AG04450 (cell line): ENCODE measurements at places on chromosomes 3 and 15. TPM values are rescaled to one million over a fixed set of nuclear protein-coding genes. Genes with fewer than 3 reads are reported as not detected.

DNA sequence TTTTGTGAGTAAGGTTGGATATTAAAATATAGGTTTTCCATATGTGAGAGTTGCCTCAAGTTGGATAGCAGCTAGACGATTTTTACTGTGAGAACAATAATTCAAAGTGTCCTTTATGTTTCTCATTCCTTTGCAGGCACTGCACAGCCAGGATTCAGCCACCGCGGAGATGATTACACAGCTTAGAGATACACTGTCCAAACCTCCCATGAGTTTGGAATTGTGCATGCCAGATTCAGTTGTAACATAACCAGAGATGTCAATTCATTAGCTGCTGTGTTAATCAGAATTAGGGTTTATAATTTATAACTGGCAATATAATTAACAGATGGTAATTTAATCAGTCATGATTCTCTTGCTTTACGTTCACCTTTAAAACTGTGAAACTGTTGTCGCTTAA is 132.3 kb downstream of the GABRB3 start:
- DNase-seq = no peak

DNA sequence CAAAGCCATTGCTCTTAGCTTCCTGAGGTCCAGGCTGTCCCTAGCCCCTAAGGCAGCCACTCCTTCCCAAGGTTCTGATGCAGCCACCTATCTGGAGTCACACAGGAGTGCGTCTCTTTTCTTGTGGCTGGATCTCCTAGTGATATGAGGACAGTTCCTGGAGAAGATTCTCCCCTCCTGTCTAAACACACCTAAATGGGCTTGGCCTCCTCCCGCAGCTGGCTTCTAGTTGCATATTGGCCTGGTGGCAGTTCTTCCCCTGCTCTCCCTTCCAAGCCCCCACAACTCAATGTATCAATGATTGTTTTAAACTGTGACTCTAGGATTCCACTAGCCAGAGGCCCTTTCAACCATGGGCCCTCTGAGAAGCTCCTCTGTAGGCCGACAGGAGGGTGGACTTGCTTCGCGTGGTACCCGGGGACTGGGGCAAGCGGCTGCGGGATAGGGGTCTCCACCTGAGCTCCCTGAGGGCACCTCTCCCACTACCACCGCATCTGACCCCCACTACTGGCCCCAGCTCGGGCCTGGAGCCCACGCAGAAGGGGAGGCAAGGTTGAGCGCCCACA is 1.4 kb downstream of the ITGA11 start:
- DNase-seq = no peak

LRRC2 gene
- 3.3 and 4.2 TPM in 2 replicates for polyA plus RNA-seq

- DNase-seq = no peak
Observed at GRCh38 chr3:40414270-40414669, 27.3 kb downstream of the ENTPD3 start.

CPA3 gene
- not detected in 2 replicates for polyA plus RNA-seq

DNA sequence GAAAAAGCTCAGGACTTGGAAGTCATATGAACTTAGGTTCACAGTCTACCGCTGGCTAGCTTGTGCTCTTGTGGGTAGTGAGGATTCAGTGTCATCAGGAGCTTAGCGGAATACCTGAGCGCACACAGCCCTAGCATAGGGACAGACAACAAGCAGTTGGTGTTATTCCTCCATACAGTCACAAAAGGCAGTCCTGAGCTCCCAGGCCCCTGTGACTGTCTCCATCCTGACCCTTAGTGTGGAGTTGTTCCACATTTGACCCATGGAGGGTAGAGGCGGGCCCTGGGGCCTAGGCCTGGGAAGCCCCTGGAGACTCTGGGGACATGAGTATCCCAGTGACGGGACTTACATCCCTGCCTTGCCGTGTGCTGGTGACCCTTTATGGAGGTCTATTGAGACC is 131.5 kb upstream of the PLXNA1 start:
- DNase-seq = no peak

DNA sequence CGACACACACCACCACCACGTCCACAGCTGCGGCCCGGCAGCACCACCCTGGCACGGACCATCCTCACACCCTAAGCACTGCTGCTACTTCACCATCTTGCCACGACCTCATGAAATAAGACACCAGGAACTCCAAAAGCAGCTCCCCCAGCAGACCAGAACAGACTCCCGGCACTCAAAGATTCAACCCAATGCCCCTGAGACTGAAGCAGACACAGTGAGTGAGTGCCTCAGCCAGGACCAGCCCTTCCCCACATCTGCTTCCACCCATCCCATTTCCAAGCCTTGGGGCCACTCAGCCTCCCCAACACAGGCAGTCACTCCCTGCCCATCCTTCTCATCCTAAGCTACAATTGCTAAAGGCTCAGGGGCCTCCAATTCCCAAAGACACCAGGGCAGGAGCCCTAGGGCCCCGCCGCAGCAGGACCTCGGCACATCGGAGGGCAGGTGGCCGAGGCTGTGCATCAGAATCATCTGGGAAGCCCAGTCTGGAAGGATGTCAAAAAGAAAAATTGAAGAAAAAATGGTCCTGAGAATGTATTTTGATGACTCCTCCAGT is 18.4 kb upstream of the OCA2 start:
- no peak for DNase-seq

ALPK3 gene
- polyA plus RNA-seq = 0.04 and 0.09 TPM in 2 replicates

PCBP4 gene
- polyA plus RNA-seq = 54.6 and 69.2 TPM in 2 replicates

DNA sequence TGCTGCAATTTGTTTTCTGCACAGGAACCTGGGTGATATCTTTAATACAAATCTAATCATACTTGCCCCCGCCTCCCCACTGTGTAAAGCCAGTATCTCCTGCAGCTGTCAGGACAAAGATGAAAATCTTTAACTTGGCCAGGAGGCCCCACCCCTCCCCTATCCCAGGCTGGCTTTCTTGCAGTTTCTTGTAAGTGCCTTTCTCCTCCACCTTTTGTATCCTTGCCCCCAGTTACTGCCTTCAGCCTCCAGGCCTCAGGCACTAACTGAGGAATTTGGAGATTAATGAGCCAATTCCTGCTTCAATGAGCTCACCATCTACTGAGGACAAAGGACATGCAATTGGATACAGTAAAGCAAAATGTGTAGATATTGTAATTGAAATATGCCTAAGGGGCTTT is 6.5 kb downstream of the GCSAM start:
- no peak for DNase-seq

GRCh38 chr3:13420045-13420830 is at the start of gene NUP210:
Gene NUP210, minus strand, starts transcription at chr3:13420322. Its CDS starts 96 bp downstream, at chr3:13420226.
- DNase-seq = no peak

GRCh38 chr3:71536376-71536965 is 47.1 kb downstream of the FOXP1 start:
- DNase-seq = no peak
